SK-MEL-5 (cell line): ENCODE measurements at places on chromosomes 1 and 21.

DNA sequence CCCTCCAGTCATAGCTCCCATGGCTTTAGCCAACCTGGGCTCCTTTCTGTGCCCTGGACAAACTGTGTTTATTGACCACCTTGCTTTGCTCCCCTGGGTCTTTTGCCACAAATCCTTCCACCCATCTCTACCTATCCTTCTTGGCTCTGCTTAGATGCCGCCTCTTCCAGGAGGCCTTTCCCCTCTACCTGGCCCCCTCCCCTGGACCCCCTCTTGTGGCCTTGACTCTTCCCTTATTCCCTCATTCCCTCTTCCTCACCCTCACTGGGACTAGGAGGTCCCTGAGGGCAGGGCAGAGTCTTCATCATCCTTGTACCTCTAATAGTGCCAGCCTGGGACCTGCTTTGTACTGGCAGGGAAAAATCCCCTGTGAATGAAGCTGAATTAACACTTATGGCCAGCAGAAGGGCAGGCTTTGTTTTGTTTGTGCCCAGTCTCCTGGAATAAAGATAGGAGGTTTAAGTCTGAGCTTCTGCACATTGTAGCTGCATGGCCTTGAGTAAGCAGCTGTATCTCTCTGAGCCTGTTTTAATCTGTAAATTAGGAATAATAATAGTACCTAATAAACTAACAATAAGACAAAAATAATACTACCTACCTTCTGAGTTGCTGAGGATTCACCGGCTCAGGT lies 13.7 kb downstream of the PTPRU start:
- DNase-seq = no peak

- DNase-seq = no peak
These were observed 6.5 kb downstream of the URB1 start for GRCh38 chr21:32386195-32386870.

GRCh38 chr1:204442376-204443259 lies 31.0 kb upstream of the PPP1R15B start:
- DNase-seq = no peak

DNA sequence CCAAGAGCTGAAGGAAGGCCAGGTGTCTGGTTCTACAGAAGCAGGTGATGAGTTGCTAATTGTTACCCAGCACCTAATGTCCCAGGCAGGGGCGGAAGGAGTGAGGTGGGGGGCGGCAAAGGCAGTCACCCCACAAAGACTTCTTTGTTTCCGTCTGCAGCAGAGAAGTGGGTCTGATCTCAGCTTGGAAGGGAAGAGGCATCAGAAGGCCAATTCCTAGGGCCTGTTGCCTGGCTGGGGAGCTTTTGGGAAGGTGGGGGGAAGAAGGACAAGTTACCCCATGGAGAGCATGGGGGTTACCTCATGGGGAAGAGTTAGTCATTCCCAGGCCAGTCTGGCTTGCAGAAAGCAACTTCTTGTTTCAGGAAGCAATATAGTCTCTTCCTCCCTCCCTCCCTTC lies 10.9 kb downstream of the IGSF21 start:
- DNase-seq = no peak

GRCh38 chr1:182175361-182175931 lies 113.9 kb upstream of the ZNF648 start:
- DNase-seq = no peak

- peak; percentile 20 for DNase-seq
These were observed 75.1 kb upstream of the SIPA1L2 start for GRCh38 chr1:232704694-232705680.

GRCh38 chr1:237875291-237875690 lies 15.4 kb downstream of the ZP4 start:
- no peak for DNase-seq
